ENCODE measurements at places on chromosomes 11 and 22.

- DNase-seq = peak; percentile 92
Measured at GRCh38 chr11:59106363-59107336, at the start of gene FAM111B. Gene FAM111B, plus strand, starts transcription at chr11:59107237. Its CDS starts 2,389 bp downstream, at chr11:59109626.

DNA sequence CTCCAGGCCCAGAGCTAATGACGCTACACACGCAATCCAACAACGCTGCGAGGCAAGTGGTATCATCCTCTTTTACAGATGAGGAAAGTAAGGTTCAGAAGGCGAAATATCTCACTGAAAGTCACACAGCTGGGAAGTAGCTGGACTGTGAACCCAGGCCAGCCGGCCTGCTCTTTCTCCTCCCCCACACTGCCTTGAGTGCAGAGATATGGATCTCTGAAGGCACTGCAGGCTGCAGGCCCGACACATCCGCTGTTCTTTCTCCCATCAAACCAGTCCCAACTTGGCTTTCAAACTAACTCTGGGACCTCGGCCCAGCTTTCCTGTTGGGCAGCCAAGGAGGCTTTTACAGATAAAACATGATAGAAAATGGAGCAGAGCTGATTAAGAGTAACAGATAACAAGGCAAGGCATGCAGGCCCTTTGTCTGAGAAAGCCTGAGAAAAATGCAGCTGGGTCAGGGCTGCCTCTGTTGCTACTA, 64.0 kb upstream of the PTPRJ start:
- peak; percentile 36 for DNase-seq

- no peak for DNase-seq
Measured at GRCh38 chr11:43234881-43235280, 76.9 kb upstream of the API5 start.

DNA sequence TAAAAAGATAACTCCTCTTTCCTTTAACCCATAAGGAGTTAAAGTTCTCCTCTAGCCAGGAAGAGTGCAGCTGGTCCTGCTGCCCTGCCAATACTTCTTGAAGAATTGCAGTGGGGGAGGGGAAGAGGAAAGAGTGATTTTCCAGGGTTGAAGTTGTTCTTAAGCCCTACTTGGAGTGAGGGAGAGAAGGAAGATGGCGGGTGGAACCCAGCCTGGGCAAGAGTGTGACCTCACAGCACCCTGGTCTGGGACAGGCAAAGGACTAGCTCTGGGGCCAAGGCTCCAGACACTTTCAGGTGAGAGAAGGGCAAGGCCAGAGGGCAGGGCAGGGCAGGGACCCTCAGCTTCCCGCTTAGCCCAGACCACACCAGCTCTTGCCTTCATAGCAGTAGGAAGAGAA, 6.6 kb downstream of the TNKS1BP1 start:
- no peak for DNase-seq

DNA sequence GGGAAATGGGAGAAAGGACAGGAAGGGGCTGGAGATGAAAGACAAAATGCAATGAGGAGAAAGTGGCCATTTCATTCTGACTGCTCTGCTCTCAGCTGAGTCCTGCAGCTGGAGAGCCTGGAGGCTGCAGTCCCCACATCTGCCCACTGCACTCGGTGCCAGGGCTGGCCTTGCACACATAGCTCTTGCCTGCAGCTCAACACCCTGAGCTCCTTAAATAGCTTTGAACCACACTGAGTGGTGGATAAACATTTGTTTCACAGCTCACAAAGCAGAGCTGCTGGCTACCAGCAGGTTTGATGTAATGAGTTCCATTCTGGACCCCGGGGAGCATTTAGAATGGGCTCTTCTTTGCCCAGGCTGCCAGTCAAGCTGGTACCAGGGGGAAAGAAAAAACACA, 426.1 kb upstream of the CADM1 start:
- peak; percentile 25 for DNase-seq

Measured in retina (tissue), 1 donor.